ENCODE measurements at places on chromosomes 5 and 9.

GRCh38 chr5:83924171-83924570, 203.5 kb upstream of the HAPLN1 start:
- no peak for DNase-seq

DNA sequence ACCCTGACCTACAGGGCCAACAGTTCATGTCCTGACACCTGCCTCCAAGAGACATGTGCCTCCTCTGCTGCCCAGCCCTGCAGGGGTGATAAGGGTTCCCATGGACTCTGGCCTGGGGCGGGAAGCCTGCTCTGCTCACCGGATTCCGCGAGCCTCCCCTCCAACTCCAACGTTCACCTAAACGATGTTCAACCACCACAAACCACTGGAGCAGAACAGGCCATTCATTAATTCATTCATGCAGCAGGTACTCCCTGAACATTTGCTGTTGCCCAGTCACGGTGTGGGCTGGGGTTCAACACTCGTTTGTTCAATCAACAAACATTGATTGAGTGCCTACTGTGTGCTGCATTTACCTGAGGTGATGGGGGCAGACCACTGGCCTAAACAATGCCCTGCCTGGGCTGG, 3.3 kb upstream of the UAP1L1 start:
- no peak for DNase-seq

GRCh38 chr9:6109986-6110385, 94.6 kb upstream of the RANBP6 start:
- no peak for DNase-seq

GRCh38 chr9:33467526-33467925, 6.2 kb downstream of the NOL6 start:
- DNase-seq, result no peak

- DNase-seq, result no peak
Observed at GRCh38 chr9:126164796-126165525, 161.7 kb upstream of the MVB12B start.

DNA sequence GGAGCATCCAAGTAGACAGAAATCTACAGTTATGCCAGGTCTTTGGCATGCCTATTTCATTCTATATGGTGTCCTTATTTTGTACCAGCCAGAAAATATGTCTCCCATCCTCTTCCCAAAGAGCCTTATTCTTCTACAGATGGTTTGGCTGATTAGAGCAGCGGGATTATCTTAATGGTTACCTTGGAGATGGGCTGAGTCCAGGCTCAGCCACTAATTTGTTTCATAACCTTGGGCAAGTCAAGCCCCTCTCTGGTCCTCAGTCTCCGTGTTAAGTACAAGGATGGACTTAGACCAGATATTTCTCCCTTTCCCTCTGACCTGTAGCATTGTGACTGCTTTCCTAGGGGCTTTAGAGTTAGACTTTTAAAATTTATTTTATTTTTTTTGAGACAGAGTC, 11.1 kb upstream of the GLE1 start:
- no peak for DNase-seq

GRCh38 chr9:89877051-89878002, 272.5 kb downstream of the GADD45G start:
- no peak for DNase-seq

GRCh38 chr9:79185866-79186265, 385.9 kb upstream of the TLE4 start:
- DNase-seq, result no peak

DNA sequence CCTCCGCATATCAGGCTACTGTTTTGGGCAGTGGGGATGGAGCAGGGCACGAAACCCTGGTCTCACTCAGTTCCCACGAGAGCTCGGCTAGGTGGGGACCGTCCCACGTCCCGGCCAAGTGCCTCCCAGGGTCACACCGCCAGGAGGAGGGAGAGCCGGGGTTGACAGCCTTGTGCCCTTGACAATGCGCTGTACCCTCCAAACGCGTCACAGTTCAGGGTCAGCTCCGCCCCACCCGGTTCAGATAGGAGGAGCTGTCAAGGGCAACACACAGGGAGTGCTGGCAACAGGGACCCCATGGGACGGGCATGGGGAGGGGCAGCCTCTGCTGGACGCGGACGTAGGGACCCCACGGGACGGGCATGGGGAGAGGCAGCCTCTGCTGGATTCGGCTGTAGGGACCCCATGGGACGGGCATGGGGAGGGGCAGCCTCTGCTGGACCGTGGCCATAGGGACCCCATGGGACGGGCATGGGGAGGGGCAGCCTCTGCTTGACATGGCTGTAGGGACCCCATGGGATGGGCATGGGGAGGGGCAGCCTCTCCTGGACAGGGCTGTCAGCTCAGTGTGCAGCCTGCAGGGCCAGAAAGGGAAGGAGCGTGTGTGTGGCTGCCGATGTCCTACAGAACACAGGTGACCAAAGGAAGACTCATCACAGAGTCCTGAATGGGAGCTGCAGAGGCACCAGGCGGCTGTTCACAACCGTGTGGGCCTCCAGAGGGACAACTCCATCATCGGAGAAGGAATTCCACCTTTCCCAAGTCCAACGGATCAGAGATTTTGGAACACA, 29.4 kb downstream of the PNPLA7 start:
- no peak for DNase-seq

DNA sequence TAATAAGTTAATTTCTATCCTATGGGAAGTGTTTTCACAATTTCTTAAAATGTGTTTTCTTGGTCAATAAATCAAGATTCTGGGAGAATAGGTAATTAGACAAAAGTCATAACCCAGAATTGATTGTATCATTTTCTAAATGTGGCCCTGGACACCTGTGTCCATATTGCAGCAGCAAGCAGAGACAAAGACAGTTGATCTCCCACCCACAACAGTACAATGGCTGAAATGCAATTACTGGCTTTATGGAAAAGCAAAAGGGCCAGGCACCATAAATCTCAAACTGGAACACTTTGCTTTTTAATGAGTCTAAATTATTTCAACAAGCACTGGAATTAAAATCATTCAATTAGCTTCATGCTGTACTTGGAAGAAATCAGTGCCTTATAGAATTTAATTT, 157.2 kb downstream of the ESM1 start:
- no peak for DNase-seq

DNA sequence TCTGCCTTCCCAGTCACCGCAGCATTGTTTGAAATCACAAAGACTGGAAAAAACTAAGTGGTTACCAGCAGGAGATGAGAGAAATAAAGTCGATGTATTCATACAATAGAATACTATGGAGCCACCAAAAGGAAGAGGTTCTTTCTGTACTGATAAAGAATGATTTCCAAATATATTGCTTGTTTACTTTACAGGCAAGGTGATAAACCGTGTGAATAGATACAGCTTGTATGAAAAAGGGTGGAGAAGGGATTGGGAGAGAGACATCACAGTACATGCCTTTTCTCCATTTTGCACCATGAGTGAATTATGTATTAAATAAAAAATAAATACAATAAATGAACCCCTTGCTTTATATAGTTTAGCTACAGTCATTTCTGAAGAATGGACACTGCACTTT, 91.7 kb downstream of the RFK start:
- no peak for DNase-seq

DNA sequence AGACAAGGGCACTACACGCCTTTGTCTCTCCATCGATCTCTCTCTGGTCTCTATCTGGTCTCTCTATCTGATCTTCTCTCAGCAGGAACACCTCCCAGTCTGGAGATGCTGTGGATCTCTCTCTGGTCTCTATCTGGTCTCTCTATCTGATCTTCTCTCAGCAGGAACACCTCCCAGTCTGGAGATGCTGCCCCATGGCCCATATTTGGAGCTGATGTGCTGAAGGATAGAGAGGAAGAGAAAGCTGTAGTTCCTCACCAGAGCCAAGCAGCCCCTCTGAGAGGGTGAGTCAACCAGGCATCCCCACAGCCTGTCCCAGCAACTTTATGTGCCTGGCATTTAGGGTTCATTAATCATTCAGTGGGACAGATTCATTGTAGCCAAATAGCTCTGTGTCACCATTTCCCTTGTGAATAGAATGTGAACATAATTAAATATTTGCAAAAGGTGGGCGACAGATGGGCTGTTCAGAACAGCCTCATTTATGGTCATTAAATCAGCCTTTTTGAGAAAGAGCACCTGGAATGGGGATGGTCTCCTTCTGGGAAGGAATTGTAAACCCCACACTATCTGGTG, 189.3 kb upstream of the MAST4 start:
- DNase-seq, result no peak

GRCh38 chr9:6562871-6563430, 82.6 kb downstream of the GLDC start:
- no peak for DNase-seq

DNA sequence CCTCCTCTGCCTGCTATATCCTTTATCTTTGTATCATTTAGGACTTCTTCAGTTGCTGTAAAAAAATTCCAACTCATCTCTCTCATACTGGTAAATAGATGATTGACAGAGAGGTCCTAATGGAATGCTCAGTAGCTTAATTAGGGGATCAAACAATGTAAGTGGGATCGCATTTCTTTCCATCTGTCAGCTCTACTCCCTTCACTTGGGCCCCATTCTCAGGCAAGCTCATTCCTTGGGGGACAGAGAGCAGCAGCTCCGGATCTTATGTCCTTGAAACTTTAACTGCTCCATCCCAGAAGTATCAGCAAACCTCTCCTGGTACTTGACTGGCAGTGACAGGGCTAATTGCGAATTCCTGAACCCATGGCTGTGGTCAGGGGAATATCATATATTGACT, 146.7 kb downstream of the YTHDC2 start:
- DNase-seq, result no peak

GRCh38 chr5:132662925-132663770, 5.2 kb downstream of the IL13 start:
- peak; percentile 36 for DNase-seq

GRCh38 chr5:1103093-1103492, 8.8 kb downstream of the SLC12A7 start:
- DNase-seq, result no peak

DNA sequence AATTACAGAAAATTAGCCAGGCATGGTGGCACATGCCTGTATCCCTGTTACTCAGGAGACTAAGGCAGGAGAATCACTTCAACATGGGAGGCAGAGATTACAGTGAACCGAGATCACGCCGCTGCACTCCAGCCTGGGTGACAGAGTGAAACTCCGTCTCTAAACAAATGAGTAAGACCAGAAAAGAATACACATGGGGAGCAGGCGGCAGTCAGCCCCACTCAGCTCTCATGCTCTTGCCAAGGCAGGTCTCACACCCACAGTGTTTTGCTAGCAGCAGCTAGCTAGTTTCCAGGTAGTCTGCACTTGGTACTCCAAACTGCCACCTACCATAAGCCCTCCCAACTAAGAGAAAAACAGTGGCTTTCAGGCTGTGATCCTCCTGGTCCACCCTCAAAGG, 722.3 kb upstream of the CTNND2 start:
- DNase-seq, result no peak

DNA sequence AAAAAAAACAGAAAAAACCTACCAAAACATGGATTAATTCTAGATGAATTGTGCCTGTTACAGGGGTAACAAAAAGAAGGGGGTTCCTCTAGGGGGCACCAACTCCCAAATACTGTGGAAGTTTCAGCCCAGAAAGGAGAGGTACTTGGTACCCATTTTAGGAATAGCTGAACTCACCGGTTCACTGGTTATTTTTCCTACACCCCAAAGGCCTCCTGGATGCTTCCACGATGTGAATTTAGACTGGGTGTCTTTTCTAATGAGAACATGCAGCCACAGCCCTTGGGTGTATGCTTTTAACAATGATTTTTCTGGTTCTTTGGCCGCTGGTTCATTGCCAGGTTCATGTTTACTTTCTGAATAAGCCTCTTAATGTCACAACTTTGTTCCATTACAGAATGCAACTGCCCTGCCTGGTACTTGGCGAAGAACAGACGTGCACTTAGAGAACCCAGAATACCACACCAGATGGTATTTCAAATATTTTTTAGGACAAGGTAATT, 46.7 kb downstream of the GARNL3 start:
- no peak for DNase-seq

GRCh38 chr5:98796197-98796972, 22.9 kb downstream of the RGMB start:
- DNase-seq, result peak; percentile 9

- no peak for DNase-seq
Observed at GRCh38 chr9:3971391-3972082, 328.3 kb downstream of the GLIS3 start.

DNA sequence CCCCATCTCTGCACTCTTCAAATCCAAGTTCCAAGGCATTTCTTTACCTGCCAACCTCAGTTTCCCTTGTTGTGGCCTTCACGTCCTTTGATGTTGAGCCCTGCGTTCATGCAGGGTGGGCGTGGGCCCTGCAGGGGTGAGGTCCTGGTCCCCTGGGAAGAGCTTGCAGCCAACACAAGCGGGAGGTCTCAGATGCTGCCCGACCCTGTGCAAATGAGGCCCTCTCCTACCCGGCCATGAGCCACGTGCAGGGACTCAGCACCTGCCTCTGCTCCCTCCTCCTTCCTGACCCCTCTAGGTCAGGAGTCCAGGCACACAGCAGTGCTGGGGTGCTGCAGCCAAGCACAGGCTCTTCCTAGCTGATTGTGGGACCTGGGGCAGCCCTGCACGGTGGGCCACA, 124.5 kb downstream of the ADAMTS2 start:
- DNase-seq, result no peak

DNA sequence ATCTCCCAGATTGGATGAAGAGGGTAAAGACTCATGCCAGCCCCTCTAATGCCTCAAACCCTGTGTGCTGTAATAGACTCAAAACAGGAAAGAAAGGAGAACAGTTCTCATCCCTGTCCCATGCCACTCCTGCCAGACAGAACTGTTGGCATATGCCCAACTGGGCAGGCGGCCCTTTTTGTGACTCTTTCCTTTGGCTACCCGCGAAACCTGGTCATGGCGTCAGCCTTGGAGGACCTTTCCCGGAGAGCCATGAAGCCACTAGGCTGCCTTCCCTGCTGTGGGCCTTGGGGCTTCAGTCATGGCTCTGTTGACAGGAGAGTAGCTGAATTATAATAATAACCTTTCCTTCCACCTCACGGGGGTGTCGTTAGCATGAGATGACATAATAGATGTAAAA, 75.9 kb upstream of the SEMA6A start:
- DNase-seq, result no peak

GRCh38 chr5:69451941-69452647, 37.2 kb downstream of the MARVELD2 start:
- DNase-seq, result no peak

GRCh38 chr9:131937451-131937850, 142.2 kb downstream of the MED27 start:
- DNase-seq, result no peak

- no peak for DNase-seq
Observed at GRCh38 chr9:119986713-119987112, 593.3 kb downstream of the CDK5RAP2 start.

- DNase-seq, result no peak
Observed at GRCh38 chr5:110878115-110878514, 139.3 kb downstream of the SLC25A46 start.

Data from T-helper 2 cell (primary cell).